ENCODE measurements at places on chromosomes 5 and 9.

DNA sequence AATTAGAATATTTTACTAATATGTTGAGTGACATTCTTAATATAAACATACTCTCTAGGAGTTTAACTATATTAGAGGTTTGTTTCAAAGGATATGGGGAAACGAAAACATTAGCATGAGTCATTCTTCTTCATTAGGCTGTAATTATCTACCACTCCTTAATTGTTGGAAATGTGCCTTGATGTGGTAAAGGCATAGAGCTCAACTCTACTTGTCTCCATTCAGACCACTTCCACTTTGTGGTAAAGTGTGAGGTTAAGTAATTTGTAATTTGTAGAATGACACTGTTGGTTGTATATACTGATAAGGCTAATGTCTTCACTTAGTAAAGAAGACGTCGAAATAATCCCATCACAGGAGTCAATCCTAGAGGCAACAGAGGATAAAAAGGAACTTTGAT, 58.1 kb downstream of the HAPLN1 start:
- no peak for DNase-seq

GRCh38 chr5:170571875-170572852, 68.3 kb downstream of the KCNIP1 start:
- DNase-seq, result no peak

GRCh38 chr5:98564836-98565235, 208.6 kb upstream of the RGMB start:
- DNase-seq, result no peak

DNA sequence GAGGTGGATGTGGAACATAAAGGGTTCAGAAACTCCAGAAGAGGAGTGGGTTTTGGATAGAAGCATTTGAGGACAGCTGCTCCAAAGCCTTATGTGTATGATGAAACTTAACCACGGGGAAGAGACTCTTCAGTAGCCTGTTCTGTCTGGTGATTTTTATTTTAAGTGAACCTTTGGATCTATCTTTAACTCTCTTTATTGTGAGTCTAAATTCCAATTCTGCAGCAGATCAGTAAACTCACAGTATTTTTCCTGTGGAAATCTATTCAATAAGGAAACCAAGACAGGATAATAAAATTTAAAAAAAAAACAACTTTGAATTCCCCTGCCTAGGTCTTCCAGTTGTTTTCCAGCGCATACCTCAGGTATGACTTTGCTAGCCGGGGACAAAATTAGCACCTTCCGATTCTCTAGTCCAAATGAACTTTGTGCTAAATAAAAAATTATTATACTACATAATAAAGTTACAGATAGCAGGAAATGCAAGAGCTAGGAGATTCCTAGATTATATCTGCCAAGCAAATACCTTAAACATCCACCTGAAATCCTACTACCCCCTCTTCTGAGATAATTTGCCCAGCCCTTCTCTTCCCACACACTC, 101.9 kb downstream of the NLN start:
- DNase-seq, result no peak

GRCh38 chr5:168656633-168657032, 77.5 kb upstream of the PANK3 start:
- no peak for DNase-seq

- peak; percentile 23 for DNase-seq
These were observed 55.1 kb upstream of the SH3PXD2B start for GRCh38 chr5:172509405-172509781.
